HFFc6 (cell line): ENCODE measurements at places on chromosomes 12 and 14.

- DNase-seq: no peak
Observed at GRCh38 chr12:3127832-3128231, 50.7 kb downstream of the TSPAN9 start.

DNA sequence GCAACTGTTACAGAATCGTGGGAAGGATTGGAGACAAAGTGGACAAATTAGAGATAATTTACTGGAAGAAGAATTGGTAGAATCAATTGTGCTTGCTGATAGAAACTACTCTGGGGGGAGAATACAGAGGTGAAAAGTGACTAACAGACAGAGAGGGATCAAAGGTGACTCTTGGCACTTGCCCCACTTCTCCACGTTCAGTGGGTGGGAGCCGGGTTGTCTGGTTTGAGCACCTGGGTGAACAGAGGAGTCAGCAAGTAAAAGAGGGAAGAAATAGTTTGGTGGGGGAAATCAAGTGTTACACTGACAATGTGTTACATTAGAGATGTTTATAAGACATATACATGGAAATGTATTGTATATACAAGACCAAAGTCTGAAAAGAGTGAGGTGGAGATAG lies 69.1 kb downstream of the PPP2R5E start:
- no peak for DNase-seq

DNA sequence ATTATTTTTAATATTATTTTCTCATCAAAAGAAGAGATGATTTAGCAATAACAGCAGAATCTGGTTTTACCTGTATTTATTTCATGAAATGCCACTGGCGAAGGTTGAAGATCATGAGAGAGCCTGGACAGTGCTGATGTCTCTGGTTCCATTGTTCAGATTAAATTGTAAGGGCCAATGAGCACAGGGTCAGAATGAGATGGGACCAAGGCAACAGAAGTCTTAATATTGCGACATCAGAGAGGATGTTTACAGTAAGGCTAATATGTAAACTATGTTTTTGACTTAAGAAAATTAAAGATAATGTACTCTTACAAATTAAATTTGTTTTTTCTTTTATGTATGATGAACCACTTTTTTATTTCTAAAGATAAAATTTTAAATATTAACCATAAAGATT lies 35.2 kb upstream of the KLRD1 start:
- DNase-seq: no peak

GRCh38 chr14:103623883-103624482 lies 5.0 kb upstream of the KLC1 start:
- no peak for DNase-seq

DNA sequence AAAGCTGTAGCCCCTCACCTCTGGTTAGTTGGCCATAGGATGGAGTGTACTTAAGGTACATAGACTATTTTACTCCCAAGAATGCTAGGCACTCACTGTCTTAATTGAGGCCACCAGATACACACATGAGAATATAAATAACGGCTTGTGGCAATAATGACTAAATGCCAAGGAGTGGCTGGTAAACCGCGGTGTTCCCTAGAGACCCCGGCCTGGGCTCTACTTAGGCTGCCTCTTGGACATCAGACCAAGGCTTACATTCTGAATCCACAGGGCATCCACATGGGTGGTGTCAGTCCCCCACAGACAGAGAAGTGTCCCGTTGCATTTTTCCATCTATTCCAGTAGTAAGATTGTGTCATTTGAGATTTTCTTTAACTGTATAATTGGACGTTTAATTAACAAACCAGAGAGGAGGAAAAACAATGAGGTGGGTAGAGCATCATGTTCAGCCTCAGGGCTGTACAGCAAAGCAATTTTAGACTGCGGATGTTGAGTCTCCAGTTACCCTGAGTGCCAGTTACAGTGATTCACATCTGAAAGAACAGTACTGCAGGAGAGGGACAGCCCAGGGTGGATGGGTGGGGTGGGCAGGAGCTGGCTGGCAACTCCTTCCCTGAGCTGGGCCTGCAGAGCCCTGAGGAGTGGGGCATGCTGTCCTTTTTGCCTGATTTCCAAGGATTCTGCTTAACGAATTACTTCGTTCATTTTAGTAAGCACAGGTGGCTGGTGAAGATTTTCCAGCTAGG lies 20.5 kb downstream of the CKB start:
- no peak for DNase-seq

GRCh38 chr12:78880078-78880477 lies 15.5 kb downstream of the SYT1 start:
- no peak for DNase-seq

- DNase-seq: peak; percentile 38
Observed at GRCh38 chr14:30656190-30656632, 34.1 kb downstream of the SCFD1 start.

GRCh38 chr14:25053585-25053984 lies 3.6 kb upstream of the STXBP6 start:
- no peak for DNase-seq

DNA sequence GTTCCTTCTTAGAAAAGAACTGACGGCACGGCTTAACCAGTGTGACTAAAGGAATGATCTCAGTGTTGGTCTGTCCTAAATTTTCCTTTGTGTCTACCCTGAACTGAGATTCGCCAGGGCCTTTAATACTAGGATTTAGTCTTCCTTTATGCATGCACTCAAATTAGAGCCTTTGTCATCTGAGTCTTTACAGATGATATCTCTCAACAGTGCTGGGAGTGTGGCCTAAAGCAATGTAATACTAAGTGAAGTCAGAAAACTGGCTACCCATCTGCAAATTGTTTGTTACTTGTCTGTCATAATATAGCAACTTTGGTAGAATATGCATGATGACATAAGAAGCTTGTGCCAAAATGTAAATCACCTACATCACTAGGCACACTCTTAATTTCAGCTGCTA lies 95.4 kb downstream of the PTPRO start:
- no peak for DNase-seq

DNA sequence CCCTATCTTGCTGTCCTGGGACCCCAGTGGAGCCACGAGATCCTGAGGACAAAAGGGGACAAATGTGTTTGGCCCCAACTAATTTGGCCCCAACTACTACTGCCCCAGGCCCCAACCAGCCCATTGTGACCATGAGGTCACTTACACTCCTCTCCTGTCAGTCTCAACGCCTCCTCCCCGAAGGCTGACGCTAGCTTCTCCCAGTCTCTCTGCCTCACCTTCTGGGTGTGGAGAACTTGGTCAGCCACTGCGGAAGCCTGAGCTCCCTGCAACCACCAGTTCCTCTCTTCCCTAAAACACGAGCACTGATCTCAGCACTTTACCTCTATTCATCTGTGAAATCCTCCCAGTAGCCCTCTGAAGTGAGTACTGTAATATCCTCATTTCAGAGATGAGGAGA lies 13.3 kb downstream of the FAM181A start:
- no peak for DNase-seq

DNA sequence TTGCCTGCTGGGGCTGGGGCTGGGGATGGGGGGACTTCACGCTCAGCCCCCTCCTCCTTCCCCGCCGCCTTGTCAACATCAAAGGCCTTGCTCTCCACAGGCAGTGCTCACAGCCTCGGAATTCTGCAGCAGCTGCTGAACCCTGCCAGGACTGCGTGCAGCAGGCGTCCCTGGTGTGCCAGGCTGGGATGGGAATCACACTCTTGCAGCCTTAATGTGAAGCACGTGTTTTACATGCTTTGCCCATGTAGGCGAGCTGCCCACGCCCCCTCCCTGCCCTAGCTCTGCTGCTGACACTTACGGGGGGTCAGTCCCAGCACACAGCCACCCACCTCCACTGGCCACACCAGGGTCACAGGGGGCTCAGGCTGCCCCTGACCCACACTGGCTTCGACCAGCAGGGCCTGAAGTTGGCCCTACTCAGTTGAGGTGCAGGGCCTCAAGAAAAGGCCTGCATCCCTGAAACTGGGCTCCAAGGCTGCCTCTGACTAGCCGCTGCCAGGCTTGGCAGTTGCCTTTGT lies 276.2 kb upstream of the RTL1 start:
- no peak for DNase-seq

DNA sequence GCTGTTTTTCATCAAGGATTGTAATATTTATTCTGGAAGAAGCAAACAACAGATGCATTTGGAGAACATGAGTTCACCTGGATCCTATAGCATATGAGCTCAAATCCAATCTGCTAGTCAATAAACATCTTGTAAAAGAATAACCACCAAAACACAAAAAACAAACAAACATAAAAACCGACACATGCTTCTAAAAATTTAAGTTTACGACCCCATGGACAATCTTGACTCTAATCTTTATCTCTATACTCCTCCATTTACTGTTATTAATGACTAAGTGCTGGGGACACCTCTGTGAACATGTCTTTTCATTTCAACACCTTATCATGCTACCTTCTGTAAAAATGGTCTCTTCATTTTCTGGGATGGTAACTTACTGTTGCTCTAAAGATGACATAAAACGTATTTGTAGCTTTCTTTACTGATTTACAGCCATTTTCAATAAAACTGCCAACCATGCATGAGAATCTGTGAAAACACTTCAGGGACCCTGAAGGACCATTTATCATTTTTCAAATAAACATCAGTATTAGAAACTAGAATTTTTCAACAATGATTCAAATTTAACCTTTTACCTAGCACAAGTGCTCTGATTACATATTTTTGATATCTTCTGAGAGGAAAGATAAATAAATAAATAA lies 123.8 kb upstream of the SOX5 start:
- DNase-seq: no peak

DNA sequence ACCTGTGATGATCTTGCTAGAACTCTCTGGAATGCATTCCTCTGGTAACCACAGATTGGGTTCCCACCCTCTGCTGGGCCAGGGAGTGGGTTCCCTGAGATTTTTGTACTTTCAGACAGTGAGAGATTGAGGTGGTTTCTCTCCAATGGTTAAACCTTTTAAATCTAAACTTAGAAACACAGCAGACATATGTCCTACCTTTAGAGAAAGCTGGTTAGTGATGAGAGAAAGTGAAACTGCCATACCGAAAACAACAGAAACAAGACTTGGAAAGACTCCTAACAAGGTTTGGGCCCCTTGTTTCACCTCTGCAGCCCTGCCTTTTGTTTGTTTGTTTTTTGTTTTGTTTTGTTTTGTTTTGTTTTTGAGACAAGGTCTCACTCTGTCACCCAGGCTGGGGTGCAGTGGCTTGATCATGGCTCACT lies 9.7 kb upstream of the SGPP1 start:
- DNase-seq: no peak

DNA sequence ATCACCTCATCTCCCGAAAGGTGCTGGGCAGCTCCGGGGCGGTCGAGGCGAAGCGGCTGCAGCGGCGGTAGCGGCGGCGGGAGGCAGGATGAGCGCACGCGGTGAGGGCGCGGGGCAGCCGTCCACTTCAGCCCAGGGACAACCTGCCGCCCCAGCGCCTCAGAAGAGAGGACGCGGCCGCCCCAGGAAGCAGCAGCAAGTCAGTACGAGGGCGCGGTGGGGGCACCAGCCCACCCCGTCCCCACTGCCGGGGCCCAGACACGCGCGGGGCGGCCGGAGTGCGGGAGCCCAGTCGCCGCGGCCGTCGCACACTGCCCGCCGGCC lies 862 bp downstream of the HMGA2 start:
- DNase-seq: no peak

DNA sequence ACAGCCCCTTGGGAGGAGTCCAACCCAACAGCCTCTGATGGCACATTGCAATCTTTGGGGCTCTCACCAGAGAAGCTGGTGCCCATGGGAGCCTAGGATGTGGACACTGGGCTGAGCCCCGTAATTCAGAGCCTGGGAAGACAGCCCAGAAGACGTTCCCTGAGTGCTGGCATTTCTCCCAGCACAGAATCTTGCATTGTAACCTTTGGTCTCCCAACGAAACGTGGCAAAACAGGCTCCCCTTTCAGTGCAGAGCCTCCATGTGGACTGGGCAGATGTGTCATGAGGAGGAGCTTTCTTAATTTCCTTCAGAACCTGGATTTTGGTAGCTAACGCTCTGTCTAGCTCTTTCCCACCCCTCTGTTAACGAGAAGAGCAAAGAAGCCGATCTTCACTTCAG lies 26.3 kb downstream of the BATF start:
- DNase-seq: peak; percentile 28

DNA sequence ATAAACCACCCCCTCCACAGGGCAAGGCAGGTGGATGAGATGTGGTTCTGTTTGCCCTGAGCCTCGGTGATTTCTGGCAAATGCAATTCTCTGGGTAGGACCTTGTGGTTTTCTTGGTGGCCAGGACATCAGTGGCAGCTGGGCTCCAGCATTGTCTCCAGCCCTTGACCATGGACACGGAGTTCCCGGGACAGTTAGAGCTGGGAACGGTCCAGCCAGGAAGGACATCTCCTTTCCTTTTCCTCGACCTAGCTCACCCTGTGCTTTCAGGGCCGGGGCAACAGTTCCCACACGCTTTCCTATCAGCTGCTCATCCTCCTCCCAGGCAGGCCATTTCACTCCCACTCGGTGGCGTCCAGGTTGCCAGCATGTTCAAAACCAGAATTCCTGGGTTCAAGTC lies 9.2 kb downstream of the SERPINA4 start:
- DNase-seq: no peak

DNA sequence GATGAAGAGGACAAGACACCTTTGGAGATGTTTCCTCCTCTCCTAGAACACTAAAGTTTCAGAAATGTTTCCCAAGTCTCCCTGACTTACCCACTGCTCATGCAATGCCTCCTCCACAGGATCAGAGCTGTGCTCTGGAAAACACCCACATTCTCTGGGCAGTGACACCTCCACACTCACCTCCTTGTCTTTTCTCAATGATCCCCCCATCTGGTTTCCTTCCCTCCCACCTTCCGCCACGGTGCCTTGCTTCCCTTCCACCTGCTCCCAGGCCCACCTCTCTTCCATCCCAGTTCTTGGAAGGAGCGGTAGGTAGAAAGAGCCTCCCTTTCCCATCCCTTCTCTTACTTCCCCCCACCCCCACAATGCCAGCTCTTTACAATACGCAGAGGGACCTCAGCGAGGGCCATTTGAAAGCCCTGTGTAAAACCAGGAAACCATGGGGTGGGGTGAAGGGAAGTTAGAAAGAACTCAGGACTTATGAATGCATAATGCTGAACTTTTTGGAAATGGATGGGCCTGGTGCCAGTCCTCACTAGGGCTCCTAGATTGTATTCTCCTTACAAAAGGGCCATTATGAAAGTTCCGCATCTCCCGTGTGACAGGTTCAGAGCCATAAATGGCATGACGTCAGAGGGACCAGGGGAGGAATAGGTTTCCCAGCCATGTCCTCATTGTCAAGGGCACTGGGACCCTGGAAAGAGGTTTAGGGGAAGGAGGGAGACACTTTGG lies 12.8 kb downstream of the FBLN5 start:
- no peak for DNase-seq

DNA sequence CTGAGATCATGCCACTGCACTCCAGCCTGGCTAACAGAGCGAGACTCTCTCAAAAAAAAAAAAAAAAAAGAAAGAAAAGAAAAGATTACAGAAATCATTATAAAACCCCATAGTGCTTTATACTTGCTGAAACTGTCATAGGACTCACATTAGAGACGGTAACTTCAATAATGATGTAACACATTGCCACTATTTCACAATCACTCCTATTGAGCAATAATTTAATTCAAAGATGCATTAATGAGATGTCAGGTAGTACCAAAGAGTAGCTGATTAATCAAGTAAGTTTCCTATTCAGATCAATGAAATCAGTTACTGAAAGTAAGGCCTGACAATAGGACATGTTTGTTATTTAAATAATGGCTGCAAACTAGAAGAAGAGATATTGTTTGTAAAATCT lies 751.5 kb upstream of the ALG10B start:
- DNase-seq: no peak

GRCh38 chr14:20564501-20564997 lies 3.7 kb upstream of the RNASE9 start:
- DNase-seq: no peak
